Dermis blood vessel endothelial cell (primary cell): ENCODE measurements at places on chromosomes 6 and 20. TPM values are rescaled to one million over a fixed set of nuclear protein-coding genes. Genes with fewer than 3 reads are reported as not detected.

MTFR2 gene
- total RNA-seq: 1.2 and 3.4 TPM in 2 replicates

CLPSL1 gene
- total RNA-seq: not detected in 2 replicates

PACSIN1 gene
- total RNA-seq: not detected in 2 replicates

CCN6 gene
- total RNA-seq: not detected in 2 replicates

DEFB125 gene
- not detected in 2 replicates for total RNA-seq

GRCh38 chr6:46381579-46381978 lies 109.7 kb downstream of the RCAN2 start:
- no peak for DNase-seq

DNA sequence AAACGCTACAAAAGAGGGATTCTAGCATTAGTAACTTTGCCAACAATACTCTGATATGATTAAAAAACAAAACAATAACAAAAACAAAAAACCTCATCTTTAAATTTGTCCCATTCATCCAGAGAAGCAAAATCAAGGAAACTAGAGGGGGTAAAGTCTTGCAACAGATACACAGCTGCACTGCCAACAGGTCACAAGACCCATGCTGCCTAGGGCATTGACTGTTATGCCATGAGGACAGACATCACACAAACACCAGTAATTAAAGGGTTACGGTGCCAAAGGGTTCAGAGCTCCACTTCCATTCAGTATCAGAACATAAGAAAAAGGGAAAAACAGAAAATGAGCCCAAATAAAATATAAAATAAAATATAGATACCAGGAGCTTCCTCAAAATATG lies 1.6 kb downstream of the TBC1D20 start:
- DNase-seq: peak; percentile 29

DNA sequence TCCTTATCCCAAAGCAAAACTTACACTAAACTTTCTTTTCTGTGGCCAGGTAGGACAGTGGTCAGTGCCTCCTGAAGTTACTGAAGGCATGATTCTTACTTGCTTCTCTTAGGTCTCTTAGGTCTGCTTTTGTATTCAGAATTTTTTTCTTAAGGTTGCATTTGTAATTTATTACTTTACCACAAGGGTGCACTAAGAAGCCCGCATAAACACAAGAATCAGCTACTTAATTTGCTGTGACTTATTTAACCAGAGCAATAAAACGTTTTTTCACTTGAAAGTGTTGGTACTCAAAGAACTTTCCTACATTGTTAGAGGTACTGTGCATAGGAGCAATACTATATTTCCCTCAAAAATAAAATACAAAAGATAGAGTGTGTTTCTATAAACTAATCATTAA lies 75.4 kb upstream of the LAMA2 start:
- peak; percentile 63 for DNase-seq

DNA sequence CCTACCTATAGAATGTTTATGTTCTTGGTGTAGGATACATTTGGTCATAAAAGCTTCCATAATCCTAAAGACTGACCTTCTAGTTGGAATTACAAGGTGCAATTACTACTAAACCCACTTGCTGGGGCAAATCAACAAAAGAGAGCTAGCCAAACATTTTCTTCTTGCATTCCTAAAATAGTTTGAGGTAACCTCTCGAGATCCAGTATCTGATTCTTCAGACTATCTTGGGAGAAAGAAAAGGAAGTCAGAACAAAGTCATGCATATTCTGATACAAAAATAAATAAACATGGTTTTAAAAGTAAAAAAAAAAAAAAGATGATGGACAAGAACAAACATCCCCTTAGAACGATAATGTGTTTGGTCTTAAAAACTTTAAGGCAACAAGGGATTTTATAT lies 294.2 kb upstream of the RSPO3 start:
- no peak for DNase-seq

DNA sequence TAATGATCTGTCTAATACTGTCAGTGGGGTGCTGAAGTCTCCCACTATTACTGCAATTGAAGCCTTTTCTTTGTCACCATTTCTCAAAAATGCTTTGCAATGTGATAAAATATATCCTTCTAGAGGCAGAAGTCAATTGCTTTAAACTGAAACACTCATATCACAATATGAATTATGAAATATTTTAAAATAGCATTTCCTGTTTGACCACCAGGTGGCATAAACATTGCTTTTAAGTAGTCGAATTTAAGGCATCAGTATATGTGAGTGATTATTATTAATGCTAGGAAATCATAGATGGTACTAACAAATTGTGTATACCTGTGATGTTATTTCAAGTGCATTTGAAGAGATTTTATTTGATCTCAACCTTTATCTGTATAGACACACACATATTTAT lies 87.5 kb downstream of the MEI4 start:
- peak; percentile 59 for DNase-seq

GRCh38 chr20:2420510-2420909 lies 39.8 kb downstream of the TGM6 start:
- no peak for DNase-seq

GRCh38 chr6:90078513-90079289 lies 184.4 kb downstream of the GJA10 start:
- DNase-seq: no peak

DNA sequence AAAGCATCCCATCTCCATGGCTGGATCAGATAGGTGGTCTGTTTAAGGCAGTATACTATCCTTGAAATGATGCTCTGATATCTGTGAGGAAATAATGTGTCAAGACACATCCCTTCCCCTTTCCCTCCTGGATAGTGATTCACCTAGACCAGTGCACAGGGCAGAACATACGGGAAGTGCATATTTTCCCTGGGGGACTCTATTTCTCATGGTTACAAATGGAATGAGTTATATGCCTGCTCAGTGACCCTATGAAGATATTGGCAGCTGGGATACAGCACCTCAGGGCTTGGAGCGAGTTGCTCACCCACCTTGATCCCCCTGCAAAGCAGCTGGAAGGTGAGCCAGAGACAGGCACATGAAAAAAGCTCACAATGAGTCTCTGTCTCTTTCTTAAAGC lies 67.5 kb upstream of the PRL start:
- DNase-seq: peak; percentile 15

DNA sequence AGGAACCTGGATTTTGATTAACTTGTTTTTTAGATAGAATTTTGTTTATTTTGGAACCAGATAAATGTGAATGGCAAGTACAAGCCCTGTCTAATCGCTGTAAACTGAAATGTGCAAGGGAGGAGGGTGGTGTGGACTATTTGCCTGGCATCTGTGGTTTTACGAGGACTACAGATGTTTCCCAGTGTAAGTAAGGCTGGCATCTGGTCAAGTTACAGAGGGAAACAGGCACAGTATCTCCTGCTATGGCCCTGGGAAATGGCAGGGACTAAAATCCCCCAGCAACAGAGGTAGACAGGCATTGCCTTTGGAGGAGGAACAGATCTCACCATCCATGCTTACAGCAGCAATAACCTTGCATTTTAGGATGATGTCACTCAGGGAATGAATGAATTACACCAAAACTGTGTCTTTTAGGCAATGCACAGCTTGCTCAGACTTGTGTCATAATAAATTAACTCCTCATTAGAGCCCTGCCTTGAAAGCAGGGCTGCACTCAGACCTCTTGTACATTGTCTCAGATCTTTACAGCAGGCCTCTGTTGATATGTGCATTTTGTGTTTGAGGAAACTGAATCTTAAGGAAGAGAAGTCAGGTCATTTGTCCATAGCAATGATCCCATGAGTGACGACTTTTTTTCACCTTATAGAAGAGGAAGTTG lies 96.2 kb downstream of the TCP11 start:
- peak; percentile 97 for DNase-seq
